ENCODE measurements at places on chromosomes 4 and X.

GRCh38 chr4:185115827-185116232, 27.2 kb upstream of the SLC25A4 start:
- DNase-seq: no peak

GRCh38 chrX:8906299-8906938, 105.2 kb upstream of the FAM9A start:
- no peak for DNase-seq

DNA sequence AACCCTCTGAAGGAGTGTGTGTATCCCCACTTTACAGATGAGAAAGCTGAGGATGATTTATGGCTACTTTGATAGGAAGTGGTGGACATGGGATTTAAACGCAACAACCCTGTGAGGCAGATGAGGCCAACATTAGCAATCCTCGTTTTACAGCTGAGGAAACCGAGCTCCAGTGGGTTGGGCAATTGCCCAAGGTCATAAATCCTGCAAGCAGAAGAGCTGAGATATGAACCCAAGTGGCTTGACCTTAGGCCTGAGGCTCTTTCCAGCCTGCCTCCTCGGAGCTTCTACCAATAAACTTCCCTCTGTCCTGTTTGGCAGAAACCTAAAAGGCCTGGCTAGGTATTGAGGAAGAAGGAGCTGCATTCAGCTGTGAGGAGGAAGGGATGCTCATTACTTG, 185.5 kb upstream of the RBPJ start:
- DNase-seq: no peak

DNA sequence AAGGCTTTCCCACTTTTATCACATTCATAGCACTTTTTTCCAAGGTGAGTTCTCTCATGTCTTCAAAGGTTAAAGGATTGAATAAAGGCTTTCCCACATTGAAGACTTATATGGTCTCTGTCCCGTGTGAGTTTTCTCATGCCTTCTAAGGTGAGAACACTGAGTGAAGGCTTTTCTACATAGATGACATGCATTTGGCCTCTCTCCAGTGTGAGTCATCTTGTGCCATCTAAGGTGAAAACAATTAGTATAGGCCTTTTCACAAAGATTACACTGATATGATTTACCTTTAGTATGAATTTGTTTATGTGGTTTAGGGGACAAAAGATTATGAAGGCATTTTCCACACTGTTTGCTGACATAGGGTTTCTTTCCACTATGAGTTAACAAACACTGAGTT, 21.2 kb downstream of the USP17L30 start:
- no peak for DNase-seq

DNA sequence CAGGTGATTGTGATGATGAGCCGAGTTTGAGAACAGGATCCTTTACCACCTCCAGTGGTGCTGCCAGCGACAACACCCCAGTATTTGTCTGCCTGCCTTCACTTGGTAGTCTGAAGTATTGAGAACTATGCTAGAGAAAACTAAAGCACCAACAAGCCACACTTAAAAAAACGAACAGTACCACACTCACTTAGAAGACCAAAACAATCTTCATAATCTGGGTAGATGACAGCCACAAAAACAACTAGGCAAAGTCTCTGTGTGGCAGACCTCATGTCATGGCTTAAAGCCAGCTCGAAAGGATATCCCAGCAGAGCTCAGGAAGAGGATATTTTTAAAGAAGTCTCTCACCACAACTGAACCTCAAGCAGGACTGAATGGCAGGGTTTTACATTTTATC, 236.0 kb downstream of the GPC3 start:
- DNase-seq: peak; percentile 22

DNA sequence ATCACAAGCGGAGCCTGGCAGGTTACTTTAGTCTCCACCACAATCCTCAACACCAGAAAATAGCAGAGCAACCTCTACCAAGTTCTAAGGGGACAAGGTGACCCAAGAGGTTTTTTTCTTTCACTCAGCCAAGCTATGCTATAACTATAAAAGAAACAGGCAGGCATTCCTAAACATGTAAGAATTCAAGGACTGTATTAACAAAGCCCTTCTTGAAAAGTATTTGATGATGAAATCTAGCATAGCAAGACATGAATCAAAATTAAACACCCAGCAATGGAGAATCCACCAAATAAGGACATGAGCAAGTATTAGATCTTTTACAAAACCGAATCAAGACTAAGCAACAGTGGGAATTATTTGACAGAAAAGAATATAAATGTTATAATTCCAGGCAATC, 25.7 kb upstream of the C1QTNF7 start:
- DNase-seq: no peak

DNA sequence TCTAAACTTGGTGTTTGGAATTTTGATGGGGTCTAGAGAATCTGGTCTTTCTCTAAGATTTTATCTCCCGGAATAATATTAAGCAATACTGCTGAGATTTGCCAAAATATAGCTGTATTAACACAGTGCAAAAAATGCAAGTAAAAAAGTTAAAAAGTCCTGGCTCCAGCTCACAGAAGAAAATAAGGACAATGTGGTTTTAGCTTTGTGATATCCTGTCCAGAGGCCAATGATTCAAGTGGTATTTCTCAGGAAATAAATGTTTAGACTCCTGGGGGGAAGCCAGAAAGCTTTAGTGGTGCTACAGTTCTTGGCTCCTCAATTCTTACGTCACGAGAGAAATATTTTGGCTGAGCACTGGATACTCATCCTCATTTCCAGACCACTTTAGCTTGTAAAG, 40.9 kb upstream of the IL13RA2 start:
- no peak for DNase-seq
